ENCODE measurements at places on chromosomes 13 and 19.

DNA sequence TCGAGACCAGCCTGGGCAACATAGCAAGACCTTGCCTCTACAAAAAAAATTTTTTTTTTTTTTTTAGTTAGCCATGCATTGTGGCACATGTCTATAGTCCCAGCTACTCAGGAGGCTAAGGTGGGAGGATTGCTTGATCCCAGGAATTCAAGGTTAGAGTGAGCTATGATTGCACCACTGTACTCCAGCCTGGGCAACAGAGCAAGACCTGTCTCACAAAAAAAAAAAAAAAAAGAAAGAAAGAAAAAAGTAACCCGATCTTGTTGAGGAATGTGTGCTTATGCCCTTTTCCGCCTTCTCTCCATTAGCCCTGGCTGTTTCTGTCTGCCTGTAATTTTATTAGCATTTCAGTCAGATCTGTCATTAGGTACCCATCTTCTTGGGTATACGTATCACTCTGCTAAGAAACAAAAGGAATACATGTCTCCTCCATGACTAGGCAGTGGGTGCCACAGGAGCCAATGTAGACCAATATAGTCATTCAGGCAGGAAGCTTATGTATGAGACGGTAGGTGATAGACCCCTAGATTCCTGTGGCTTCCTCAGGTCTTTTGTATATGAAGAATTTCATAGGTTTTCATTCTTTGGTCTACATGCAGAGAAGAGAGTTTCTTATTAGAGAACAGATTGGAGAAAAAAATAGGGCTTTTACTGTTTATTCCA, 59.6 kb upstream of the NPAS1 start:
- no peak for DNase-seq

GRCh38 chr19:50258918-50259372, 55.5 kb downstream of the MYH14 start:
- peak; percentile 49 for DNase-seq

DNA sequence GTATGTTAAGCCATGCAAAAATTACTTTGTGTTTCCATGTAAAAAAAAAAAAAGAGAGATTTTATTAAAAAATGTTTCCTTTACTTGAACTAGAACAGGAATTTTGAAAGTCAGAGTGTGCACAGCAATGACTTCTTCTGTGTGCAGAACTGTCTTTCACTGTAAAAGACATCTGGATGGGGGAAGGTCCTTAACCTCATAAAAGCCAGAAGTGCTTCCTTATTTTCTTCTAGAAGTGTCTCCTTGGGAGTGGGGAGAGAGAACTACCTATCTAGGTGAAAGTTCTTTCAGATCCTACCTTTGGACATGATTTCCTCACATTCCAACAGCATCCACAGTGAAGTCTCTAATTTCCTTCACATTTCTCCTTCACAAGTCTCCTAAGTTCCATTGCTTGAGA, 360.3 kb downstream of the FGF14 start:
- no peak for DNase-seq

DNA sequence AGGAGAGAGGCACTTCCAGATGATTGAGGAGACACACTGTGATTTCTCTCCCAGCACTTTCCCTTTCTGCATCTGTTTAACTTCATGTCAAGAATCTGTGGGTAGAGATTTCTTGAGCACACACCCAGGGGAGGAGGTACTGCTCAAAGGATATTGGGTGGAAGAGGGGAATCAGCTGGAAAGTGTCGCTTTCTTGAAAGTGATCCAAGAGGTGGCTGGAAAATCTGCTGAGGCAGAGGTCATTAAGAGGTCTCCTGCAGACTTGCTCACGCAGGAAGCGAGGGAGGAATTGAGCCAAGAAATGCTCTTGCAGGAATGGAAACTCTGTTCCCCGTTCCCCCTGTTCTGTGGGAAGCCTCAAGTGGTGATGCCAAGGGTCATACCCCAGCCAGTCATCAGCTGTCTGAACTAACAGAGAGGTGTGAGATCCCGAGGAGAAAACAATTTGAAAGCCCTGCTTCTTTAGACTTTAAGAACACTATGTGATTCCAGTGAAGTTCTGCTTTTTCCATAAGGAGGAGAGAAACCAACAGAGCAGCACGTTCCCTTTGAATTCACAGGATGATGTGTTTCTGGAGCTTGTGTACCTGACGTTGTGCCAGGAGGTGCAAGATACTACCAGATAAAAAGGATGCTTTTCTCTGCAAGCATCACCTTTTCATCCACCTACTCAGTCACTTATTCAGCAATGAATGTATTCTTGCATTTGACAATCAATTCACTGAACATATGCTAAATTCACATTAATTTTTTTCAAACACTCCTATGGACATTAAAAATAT, 163.4 kb upstream of the GPR12 start:
- no peak for DNase-seq

DNA sequence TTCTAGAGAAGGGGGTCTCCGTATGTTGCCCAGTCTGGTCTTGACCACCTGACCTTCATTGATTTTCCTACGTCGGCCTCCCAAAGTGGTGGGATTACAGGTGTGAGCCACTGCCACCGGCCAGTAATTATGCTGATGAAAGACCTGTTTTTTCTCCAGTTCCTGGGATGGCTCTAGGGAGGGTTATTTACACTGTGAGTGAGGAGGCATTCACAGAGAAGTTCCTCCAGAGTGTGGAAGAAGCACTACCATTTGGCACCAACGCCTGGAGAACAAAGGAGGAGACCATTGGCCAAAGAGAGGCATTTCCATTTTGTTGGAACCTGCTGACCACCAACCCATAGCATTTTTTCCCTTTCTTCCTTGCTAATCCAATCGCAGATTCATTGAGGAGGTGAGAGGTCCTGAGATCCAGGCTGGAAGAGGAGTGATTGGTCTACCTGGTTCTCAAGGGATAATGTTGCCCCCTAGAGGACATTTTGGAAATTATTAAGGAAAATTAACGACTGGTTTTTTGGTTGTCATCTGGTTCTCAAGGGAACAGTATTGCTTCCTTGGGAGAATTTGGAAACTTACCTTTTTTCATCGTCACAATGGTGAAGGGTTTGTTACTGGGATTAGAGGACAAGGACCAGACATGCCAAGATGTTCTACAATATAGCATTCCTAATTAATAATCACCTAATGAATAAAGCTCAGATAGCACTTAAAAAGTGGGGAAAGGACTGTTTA, 5.5 kb upstream of the SAE1 start:
- no peak for DNase-seq

- DNase-seq = no peak
Observed at GRCh38 chr19:40805258-40805868, 6.4 kb downstream of the EGLN2 start.

- no peak for DNase-seq
Observed at GRCh38 chr19:46678110-46678732, 17.2 kb upstream of the DACT3 start.

- DNase-seq = no peak
Observed at GRCh38 chr13:98284679-98285078, 107.6 kb upstream of the RNF113B start.

GRCh38 chr19:49448432-49448786, 3.2 kb downstream of the PIH1D1 start:
- DNase-seq = no peak

DNA sequence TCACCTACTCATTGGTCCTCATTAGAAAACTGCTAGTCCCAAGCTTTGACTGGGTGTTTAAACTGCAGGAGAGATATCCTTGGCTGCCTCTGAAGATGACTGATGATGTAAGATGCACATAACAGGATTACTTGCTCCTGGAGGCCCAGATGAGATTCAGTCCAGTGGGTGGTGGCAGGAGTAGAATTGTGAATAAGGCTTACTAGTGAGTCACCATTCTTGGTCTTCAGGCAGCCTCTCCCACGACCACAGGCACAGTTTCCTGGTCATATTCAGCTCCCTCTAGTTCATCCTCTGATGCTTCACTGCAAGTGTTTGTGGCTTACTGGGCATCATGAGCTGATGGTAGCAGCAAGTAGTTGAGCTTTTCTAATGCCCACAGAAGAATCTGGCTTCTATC, 12.1 kb downstream of the SERTM1 start:
- DNase-seq = no peak

DNA sequence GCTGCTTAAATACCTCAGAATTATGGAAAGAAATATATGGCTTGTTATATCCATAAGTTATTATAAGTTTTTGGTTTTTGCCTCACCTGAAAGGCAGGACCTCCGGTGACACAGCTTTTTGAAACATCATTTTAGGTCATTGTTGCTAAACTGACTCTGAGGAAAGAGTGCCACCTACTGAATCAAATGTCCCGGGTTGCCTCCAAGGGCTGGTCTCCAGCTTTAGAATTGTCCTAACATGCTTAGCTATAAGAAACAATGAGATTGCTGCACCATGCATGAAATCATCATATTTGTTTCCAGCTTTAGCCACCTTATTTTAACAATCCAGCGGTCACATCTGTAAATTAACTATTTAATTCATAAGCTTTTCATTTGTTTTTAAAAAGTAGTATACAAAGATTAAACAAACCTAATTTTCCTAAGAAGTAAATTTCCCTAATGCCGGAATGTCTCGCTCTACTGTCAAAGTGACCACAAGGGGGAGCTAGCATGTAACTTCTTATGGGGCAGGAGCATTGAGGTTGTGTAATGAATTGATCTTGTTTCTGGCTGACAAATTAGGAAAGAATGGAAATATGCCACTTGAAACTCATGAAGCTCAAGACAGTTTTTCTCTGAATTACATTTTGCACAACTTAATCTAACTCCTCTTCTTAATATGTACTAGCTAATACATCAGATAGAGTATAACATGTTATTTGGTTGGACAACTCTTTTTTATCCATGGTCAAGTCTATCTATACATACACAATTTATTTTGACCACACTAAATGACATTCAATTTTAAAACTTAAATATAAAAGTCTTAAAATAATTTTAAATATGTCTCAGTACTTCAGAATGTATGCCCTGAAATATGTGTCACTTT, 6.7 kb upstream of the PCDH17 start:
- DNase-seq = peak; percentile 15

GRCh38 chr19:47499371-47499770, 15.4 kb upstream of the KPTN start:
- DNase-seq = no peak

DNA sequence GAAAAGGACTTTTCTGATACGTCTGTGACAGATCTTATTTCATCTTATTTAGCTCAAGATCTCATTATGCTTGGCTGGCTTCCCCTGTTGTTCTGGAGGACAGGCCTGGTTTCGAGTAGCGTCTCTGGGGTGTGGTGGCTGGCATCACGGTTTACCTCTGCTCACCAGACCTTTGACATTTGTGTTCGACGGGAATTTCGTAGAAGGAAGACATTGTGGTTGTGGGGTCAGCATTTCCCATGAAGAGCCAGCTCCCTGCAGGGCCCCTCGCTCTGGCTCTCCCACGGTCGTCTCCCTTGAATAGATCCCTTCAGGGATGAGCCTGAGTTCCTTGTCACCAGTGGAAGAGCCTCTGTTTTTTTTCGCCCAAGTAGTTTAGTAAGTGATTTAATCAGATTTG, 78.6 kb upstream of the TEX29 start:
- no peak for DNase-seq

DNA sequence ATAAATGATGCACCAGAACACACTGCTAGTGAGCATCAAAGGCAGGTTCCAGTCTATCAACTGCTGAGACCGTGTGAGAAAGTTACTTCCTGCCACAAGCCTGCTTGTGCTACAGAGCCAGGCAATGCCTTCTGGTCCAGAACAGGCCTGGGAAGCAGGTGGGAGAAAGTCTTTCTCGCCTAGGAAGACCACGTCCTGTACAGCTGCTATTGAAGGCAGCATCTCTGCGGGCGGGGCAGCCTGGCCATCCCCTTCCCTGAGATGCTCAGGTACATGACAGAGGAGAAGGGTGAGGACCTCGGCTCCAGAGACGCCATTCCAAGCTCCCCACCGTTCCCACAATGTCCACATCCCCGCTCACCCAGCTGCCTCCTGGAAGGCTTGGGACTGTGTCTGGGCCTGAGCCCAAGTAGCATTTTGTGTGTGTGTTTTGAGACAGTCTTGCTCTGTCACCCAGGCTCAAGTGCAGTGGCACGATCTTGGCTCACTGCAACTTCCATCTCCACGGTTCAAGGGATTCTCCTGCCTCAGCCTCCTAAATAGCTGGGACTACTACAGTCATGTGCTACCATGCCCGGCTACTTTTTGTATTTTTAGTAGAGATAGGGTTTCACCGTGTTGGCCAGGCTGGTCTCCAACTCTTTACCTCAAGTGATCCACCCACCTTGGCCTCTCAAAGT, 3.4 kb downstream of the RFX1 start:
- DNase-seq = no peak

DNA sequence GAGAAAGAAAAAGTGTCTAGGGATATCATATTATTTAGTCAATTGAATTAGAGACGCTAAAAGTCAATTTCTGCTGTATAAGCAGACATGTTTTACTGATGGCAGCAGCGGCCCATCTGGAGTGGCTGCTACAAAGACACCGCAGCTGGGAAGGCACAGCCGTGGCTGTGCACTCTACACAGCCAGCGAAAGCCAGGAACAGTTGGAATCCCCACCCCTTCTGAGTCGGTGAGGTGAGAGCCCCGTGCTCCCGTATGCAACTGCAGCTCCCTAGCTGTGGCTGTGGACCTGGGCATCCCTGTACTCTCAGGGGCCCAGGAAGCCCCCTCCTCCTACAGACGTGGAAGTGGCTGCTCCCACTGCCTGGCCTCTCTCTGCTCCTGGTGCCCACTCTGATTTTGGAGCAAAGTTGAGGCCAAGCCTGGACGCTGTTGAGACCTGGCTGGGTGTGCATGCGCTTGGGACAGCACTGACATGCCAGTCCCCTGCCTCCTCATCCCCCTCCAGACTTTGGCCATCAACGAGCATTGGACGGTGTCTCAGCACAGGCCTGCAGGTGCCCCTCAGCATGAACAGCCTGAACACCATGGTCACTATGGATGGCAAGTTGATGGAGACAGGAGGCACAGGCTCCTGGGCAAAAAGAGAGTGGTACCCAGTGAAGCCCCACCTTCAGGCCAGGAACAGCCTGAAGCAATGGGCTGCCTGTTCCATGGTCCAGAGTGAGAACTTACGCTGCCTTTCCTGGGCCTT, 944.0 kb upstream of the MIR17HG start:
- no peak for DNase-seq

DNA sequence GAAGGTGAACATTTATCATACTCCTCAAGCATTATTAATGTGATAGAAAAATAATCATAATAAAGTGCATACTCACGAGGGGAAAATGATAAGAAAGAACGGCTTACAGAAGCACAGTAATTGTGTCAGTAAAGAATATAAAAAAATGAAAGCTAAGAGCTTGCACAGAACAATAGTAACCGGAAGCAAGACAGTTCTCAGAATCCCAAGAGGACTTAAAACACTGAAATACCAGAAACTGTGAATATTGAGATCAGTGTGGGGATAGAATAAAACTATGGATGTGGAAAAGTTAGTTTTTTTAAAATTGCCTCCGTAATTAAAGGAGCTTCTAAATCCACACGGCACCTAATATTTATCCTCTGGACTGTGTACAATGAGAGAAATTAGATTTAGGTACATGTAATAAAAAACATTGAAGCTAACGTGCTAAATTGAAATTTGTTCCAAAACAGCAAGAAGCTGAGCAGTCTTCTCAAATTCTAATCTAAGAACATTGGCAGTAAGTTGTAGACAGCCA, 482.7 kb downstream of the SLITRK6 start:
- no peak for DNase-seq

- peak; percentile 44 for DNase-seq
Observed at GRCh38 chr13:97976610-97977521, 23.4 kb downstream of the IPO5 start.

All from H54 (cell line).